ENCODE measurements at places on chromosomes 3 and 15.

DNA sequence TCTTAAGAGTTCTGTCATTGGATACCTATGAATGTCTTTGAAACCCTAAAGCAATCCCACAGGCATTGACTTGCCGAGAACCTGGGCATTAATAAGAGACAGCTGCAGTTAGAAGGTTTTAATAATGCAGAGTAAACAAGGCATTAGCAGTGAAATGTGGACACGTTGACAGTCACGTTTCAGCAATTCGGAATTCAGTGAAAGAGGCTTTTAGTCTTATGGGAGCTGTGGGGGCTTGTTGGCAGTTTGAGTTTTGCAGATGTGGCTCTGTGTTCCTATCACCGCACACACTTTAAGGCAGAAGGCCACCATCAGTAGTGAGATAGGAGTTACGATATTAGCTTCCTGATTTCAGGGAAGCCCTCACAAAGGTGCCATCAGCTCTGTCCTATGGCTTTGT is 145.2 kb upstream of the NUDT16 start:
- no peak for DNase-seq

DNA sequence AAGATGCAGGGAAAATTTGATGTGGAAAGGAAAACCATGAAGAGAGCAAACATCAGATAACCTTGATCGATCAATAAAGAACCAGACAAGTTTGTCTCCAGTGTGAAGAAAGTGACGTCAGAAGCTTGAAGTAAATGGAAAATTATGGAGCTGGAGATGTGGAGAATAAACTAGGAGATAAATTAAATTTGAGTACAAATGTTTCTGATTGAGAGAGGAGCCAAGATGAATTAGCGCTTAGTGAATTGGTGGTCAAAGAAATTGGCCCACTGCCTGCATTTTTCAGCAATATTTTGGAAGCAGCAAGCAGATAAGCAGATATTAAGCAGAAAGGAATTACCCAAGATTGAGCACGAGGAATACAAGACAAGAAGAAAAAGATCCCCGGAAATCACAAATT is 567.3 kb upstream of the ZNF385D start:
- DNase-seq: no peak

- no peak for DNase-seq
Measured at GRCh38 chr15:79811406-79812405, 85.1 kb downstream of the MTHFS start.

GRCh38 chr3:186651678-186652215 is 11.5 kb downstream of the FETUB start:
- DNase-seq: no peak

GRCh38 chr3:63343674-63344073 is 65.6 kb downstream of the SYNPR start:
- no peak for DNase-seq

DNA sequence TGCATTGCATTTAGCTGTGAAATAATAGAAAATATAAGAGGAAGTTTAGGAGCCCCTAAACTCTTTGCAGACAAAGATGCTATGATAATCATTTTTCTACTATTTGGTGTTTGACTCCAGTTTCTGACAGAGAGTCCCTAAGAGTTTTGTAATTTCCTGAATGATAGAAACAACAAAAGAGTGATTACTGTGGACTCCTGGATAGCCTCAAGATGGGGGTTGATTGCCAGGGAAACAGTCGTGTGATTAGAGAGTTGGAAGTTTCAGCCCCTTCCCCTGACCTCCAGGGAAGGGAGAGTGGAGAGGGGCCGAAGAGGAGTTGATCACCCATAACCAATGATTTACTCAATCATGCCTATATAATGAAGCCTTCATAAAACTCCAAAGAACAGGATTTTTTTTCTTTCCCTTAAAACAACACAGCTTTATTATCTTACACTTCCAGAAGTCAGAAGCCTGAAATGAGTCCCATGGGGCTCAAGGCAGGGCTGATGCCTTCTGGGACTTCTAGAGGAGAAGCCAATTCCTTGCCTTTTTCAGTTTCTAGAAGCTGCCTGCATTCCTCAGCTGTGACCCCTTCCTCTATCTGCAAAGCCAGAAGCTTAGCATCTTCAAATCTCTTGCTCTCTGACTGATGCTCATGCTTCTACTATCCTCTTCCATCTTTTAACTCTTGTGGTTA is 292.3 kb upstream of the ZPLD1 start:
- no peak for DNase-seq

GRCh38 chr3:154818676-154819255 is 261.4 kb upstream of the MME start:
- DNase-seq: no peak

DNA sequence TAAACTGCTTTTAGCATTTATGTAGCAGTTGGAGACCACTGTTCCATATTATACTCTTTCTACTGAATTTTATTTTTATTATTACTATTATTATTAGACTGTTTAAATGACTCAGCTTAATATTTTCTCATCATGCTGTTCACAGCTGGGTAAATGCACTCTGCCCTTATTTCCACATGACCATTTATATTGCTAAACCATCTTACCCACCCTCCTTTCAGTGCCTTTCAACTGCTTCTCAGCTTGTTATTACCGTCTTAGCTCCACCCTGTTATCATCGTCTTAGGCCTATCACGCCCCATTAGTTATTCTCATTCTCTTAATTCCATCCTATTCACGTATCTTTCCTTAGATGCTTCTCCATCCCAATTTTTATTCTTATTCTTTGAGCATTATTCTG is 212.6 kb downstream of the GAP43 start:
- DNase-seq: no peak

GRCh38 chr3:174387736-174388135 is 471.4 kb upstream of the NAALADL2 start:
- no peak for DNase-seq

DNA sequence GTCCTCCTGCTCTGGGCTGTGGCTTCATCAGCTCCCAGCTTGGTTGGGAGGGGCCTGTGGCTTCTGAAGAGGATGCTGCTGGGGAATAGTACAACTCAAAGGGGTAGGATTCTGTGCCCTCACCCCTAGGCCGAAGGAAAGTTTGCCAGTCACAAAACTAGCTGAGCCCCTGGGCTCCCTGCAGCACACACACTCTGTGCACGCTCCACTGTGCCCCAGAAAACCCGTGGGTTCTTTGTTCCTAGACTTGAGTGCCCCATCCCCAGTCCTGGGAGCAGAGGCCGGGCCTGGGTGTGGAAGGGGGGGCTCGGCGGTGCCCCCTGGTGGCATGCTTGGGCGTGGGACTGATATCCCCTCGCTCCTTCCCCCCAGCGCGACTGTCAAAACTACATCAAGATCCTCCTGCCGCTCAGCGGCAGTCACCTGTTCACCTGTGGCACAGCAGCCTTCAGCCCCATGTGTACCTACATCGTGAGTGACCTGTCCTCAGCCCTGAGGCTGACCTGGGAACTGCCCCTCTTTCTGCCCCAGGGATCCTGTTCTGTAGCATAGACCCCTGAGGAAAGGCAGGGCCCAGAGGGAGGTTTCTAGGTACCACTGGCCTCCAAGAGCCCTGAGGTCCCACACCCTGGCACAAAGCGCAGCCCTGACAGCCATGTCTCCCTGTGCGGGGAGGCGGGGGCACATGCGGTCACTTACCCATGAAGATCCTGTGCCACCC is 14.2 kb downstream of the CIB1 start:
- DNase-seq: peak; percentile 56

- no peak for DNase-seq
Measured at GRCh38 chr3:181618260-181618659, 93.5 kb upstream of the SOX2 start.

DNA sequence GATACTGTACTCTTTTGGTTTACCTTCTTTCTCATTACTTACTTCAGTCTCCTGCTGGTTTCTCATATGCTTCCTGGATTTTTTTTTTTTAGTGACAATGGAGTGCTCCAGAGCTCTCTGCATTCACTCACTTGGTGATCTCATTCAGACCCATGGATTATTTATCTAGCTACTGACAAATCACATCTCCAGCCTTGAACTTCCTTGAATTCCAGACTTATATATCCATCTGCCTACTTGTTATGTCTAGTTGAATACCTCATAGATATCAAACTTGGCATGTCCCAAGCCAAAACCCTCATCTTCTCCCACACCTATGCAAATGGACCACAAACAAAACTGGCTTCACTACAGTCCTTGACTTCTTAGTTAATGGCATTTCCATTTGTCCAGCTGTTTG is 234.7 kb upstream of the ZPLD1 start:
- DNase-seq: no peak

- no peak for DNase-seq
Measured at GRCh38 chr3:147410526-147411237, 1.5 kb downstream of the ZIC1 start.

- no peak for DNase-seq
Measured at GRCh38 chr3:4898454-4899313, 80.6 kb upstream of the BHLHE40 start.

DNA sequence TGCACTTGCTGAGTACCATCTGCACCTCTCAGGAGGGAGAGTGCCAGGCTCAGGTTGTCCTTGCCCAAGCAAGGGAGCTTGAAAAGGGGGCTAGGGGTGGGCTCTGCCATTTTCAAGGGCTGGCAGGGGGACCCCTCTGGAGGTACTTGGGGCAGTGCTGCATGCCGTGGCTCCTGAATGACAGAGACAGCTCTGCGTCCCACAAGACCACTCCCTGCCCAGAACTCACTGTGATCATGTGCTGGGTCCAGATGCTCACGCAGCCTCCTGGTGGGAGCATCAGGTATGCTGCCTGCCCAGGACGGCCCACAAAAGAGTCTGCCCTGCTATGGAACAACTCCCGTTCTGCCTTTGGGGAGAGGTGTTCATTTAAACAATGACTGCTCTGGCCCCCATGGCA is 165.2 kb downstream of the GOLGA6L4 start:
- no peak for DNase-seq

DNA sequence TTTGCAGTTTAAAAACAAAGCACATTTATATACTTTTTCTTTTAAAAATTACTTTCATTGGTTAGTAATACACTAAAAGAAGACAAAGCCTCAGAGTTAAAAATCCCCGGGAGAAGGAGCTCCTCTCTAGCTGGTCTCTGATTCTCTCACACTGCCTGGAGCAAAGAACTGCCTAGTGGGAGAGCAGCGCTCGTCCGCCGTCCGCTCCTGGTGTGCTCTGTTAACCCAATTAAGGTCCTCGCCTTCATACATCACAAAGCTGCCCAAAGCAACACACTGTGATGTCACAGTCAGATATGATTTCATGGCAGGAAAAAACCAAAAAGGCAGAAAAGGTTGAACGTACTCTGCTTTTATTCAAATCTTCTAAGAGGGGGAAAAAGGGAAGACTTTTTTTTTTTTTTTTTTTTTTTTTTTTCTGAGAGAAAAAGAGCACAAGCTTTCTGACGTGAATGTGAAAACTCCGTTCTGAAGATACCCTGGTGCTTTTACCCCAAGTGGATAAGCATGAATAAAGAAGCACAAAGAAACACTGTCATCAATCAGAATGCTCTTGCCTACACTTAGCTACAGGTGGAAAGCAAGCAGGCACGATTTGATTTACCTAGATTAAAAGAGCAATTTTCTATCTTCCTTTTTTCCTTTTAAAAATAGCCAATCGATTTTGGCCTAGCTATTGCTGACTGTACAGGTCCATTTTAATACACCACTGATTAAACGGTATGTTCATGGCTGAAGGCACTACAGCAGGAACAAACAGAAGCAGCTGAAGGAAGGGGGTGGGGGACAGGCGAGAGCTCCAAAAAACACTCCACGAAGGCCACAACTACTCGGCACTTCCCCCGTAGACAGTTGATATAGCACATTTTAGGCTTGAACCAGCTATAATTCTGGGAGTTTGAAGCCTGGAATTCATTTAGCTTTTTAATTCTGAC is 115.2 kb downstream of the TIGIT start:
- DNase-seq: no peak

DNA sequence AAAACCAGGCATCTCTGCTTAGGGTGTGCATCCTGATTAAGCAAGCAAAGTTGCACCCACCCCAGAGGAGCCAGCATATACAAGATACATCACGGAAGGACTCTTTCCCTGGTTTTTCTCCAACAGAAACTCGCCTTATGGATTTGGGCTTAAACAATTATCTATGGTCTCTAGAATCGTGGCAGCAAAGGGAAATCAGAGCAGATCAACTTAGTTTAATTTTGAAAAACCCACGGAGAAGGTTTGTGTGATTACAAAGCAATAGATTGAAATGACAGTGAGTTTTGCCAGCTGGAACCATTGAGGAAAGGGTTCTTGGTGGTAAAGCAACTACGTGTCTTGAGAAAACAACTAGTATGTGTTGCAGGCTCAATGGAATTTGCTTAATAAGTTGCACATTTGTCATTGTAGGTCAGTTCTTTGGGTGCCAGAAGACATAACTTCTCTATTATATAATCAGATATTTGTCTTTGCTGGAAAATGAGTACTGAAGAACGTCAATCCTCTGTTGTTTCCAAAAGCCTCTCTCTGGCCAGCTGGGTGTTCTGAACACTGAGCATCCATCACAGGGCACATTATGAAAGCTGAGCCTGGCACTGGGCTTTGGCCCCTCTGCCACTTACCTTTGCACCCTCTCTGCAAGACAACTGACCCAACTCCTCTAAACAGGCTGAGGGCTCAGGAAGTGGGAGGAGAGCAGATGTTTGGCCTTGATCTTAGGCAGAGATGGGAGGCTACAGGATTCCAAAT is 75.7 kb upstream of the FBN1 start:
- no peak for DNase-seq

- DNase-seq: no peak
Measured at GRCh38 chr3:4814305-4814903, 164.8 kb upstream of the BHLHE40 start.

GRCh38 chr3:65497846-65498245 is 540.9 kb downstream of the MAGI1 start:
- DNase-seq: no peak

DNA sequence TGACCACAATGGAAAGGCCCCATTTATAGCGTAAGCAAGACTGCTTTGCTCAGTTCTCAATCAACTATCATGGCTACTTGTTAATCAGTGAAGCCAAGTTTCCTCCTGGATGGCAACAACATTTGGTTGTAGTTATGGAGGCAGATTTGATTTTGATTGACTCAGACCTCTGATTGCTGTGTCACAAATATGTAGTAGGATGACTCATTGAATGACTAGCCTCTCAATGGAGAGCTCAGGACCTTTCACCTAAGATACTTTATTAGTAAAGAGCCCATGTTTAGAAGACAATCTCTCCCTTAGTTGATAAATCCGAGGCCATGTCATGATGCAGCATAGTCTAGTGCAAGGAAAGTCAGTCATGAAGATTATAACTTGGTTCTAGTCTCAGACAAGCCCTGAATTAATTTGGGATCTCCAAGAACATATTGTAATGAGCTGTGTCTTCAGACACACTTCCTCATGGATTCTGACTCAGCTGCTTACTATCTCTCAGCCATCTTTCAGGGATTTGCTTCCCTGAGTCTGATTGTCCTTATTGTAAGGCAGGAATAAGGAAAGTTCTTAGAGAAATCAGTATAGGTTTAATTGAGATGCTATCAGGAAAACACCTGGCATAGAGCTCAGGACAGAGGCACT is 397.4 kb upstream of the TMCO5A start:
- no peak for DNase-seq

- no peak for DNase-seq
Measured at GRCh38 chr15:55897560-55898336, 95.7 kb downstream of the NEDD4 start.

DNA sequence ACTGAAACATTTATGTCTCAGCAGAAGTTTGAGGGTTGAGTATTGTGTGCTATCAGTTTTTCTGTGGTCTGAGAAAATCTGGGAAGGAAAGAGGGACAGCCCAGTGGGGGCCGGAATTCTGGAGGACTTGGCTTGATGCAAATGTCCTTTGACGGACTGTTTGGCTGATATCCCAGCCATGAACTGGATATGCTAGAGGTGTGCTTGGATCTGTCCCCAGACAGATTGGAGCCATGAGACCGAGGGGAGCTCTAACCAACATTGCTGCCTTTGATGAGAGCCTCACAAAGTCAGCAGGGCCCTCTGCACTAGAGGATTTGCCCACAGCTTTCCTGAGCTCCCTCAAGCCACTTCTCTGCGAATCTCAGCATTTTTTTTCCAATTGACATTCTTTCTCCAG is 405.6 kb downstream of the NTRK3 start:
- DNase-seq: no peak

All from T-cell (primary cell).